Neural crest cell (in vitro differentiated cells): ENCODE measurements at places on chromosomes 4 and X. TPM values are rescaled to one million over a fixed set of nuclear protein-coding genes. Genes with fewer than 3 reads are reported as not detected.

DNA sequence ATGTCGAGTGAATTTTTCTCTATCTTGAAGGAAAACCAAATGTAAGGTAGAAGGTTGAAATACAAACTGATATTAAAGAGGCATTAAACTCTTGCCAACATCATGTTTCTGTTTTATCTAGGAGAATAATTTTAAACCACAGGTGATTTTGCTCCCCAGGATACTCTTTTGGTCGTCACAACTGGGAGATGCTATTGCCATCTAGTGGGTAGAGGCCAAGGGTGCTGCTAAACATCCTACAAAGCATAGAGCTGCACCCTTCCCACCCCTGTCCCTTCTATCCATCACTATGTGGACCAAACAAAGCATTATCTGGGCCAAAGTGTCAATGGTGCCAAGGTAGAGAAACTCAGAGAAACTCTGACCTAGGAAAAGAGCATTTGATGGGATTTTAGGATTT is 154.6 kb upstream of the MAGEB2 start:
- no peaks in the 10 kb centered on the region for H3K27me3 ChIP-seq
- no peak overlapping the region for H3K27ac ChIP-seq
- no peaks in the 10 kb centered on the region for H3K4me1 ChIP-seq
- no peaks in the 10 kb centered on the region for H3K36me3 ChIP-seq
- DNase-seq, result no peak
- H3K4me3 ChIP-seq, result no peak overlapping the region

- H3K36me3 ChIP-seq, result no peaks in the 10 kb centered on the region
- DNase-seq, result no peak
- H3K4me3 ChIP-seq, result no peak overlapping the region
- peaks cover 80% of the 10 kb centered on the region for H3K27me3 ChIP-seq
Observed at GRCh38 chr4:823176-823760, 2.7 kb downstream of the CPLX1 start.

DNA sequence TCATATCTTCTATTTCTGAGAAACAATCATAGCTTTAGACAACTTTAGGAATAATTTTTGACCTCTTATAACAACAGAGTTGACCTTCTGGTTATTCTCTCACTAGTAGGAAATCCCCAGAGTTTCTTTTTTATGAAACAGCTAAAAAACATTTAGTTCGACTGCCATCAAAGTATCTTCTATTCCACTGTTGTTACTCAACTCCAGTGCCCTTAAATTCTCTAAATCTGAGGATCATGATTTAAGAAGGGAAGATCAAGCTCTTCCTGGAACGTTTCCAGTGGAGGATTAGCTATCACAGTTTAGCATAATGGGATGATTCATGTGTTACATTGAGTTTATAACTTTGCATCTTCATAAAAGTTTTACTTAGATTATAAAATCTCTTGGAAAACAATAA is 134.9 kb upstream of the VEGFC start:
- no peaks in the 10 kb centered on the region for H3K36me3 ChIP-seq
- no peak overlapping the region for H3K27ac ChIP-seq
- no peaks in the 10 kb centered on the region for H3K27me3 ChIP-seq

DNA sequence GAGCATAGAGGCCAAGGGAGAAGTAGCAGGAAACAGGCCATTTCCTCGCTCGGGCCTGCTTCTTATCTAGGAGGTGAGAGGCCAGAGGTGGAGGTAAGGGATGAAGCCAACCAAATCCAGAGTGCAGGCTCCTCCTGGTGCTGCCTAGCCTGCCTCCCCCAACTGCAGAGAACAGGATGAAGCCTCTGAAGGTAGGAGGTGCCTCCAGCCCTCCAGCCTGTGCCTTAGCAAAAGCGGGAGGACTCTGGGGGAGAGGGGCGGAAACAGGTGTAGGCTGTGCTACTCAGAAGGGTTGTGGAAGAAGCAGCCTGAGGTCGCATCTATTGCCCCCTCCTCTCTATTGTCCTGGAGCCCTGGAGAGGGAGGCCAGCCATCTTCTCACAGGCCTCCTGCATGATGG is 2.9 kb upstream of the MTM1 start:
- H3K27me3 ChIP-seq, result no peaks in the 10 kb centered on the region
- H3K4me1 ChIP-seq, result peaks cover 27% of the 10 kb centered on the region
- H3K36me3 ChIP-seq, result no peaks in the 10 kb centered on the region
- no peak overlapping the region for H3K4me3 ChIP-seq
- H3K27ac ChIP-seq, result no peak overlapping the region

- no peak overlapping the region for H3K4me3 ChIP-seq
- DNase-seq, result no peak
- H3K27me3 ChIP-seq, result no peaks in the 10 kb centered on the region
- peaks cover 31% of the 10 kb centered on the region for H3K4me1 ChIP-seq
- peak overlapping the region; percentile 74 for H3K27ac ChIP-seq
Observed at GRCh38 chr4:172900900-172901299, 267.7 kb upstream of the GALNT7 start.

- no peak overlapping the region for H3K27ac ChIP-seq
- H3K4me1 ChIP-seq, result no peaks in the 10 kb centered on the region
- H3K36me3 ChIP-seq, result no peaks in the 10 kb centered on the region
- no peak for DNase-seq
- H3K4me3 ChIP-seq, result no peak overlapping the region
Observed at GRCh38 chr4:10521424-10521823, 64.2 kb upstream of the ZNF518B start.

DNA sequence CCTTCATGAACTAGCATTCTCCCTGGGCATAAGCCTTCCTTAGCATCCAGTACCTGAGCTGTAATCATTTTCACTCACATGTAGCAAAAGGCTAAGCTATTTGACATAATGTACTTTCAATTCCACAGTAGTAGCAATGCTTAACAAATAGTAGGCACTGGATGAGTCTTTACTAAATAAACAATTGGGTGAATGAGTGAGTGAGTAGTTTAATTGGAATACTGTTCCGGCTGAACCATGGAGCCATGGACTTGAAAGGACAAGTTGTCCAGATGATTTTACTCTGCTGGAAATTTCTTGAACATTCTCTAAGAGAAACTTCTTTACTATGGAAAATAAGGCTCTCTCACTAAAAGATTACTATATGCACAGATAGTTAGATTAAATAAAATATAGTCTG is 159.3 kb downstream of the FAM47B start:
- H3K27ac ChIP-seq, result no peak overlapping the region
- no peak overlapping the region for H3K4me3 ChIP-seq
- DNase-seq, result no peak
- no peaks in the 10 kb centered on the region for H3K27me3 ChIP-seq
- H3K4me1 ChIP-seq, result no peaks in the 10 kb centered on the region

- no peak for DNase-seq
- H3K27me3 ChIP-seq, result peaks cover 8% of the 10 kb centered on the region
- no peak overlapping the region for H3K27ac ChIP-seq
- H3K4me1 ChIP-seq, result no peaks in the 10 kb centered on the region
- H3K4me3 ChIP-seq, result no peak overlapping the region
Observed at GRCh38 chr4:147863111-147863747, 131.3 kb downstream of the ARHGAP10 start.

DNA sequence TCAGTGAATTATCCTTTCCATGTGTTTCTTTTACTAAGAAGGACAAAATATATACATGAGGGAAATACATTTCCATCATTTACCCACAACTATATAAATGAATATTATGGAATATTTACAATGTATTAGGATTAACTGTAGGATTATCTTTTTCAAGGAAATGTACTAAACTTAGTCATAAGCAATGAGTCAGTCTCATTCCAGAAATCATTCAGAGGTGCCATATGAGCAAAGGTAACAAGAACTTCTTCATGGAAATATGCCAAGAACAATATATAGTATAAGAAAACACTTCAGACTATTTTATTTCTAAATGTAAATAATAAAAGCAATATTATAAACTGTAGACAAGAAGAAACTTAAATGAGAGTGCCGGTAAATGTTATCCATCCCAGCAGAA is 67.1 kb downstream of the USP38 start:
- no peak overlapping the region for H3K4me3 ChIP-seq
- no peak overlapping the region for H3K27ac ChIP-seq
- DNase-seq, result no peak
- no peaks in the 10 kb centered on the region for H3K4me1 ChIP-seq
- no peaks in the 10 kb centered on the region for H3K27me3 ChIP-seq
- H3K36me3 ChIP-seq, result no peaks in the 10 kb centered on the region

- H3K27ac ChIP-seq, result peak overlapping the region; percentile 99
- H3K4me1 ChIP-seq, result peaks cover 68% of the 10 kb centered on the region
- H3K36me3 ChIP-seq, result peaks cover 25% of the 10 kb centered on the region
- H3K27me3 ChIP-seq, result peaks cover 28% of the 10 kb centered on the region
- H3K4me3 ChIP-seq, result peak overlapping the region; percentile 95
Observed at GRCh38 chrX:12975991-12976558, 1.2 kb downstream of the TMSB4X start.

DNA sequence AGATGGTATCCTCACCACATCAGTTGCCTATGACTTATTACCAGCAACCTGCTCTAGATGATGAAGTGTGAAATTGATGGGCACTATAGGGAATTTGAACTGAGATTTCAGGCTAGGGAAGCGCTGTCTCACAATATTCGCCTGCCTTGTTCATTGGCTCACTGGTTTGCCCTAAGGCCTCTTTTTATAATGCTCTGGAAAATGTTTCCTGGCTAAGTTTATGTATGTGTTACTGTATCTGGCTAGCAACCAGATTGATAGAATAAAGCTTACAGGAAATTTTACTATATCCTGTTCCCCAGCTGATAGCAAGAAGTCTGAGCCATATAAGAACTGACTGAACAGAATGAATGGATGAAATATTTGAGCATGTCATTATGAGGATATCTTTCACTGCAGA is 71.6 kb downstream of the GSTCD start:
- no peak for DNase-seq
- no peak overlapping the region for H3K4me3 ChIP-seq
- H3K4me1 ChIP-seq, result no peaks in the 10 kb centered on the region
- H3K36me3 ChIP-seq, result peaks cover 6% of the 10 kb centered on the region
- no peaks in the 10 kb centered on the region for H3K27me3 ChIP-seq

GRCh38 chr4:173522160-173522950 is 7.7 kb downstream of the HAND2 start:
- H3K36me3 ChIP-seq, result no peaks in the 10 kb centered on the region
- peaks cover 17% of the 10 kb centered on the region for H3K4me1 ChIP-seq

GRCh38 chr4:140358281-140358680 is 15.2 kb upstream of the SCOC start:
- H3K36me3 ChIP-seq, result no peaks in the 10 kb centered on the region
- H3K4me3 ChIP-seq, result no peak overlapping the region
- peaks cover 17% of the 10 kb centered on the region for H3K4me1 ChIP-seq
- H3K27me3 ChIP-seq, result no peaks in the 10 kb centered on the region

TNIP2 gene
- 25.1 and 26.2 TPM in 2 replicates for total RNA-seq

FAM47A gene
- total RNA-seq, result not detected in 2 replicates

SLC6A8 gene
- 123 and 125 TPM in 2 replicates for total RNA-seq

CRMP1 gene
- 245 and 251 TPM in 2 replicates for total RNA-seq
